ENCODE measurements at places on chromosomes 13 and 19.

- DNase-seq: peak; percentile 35
Measured at GRCh38 chr19:11446652-11447301, 11.3 kb downstream of the PRKCSH start.

- DNase-seq: no peak
Measured at GRCh38 chr19:51820011-51820410, 25.1 kb downstream of the FPR3 start.

DNA sequence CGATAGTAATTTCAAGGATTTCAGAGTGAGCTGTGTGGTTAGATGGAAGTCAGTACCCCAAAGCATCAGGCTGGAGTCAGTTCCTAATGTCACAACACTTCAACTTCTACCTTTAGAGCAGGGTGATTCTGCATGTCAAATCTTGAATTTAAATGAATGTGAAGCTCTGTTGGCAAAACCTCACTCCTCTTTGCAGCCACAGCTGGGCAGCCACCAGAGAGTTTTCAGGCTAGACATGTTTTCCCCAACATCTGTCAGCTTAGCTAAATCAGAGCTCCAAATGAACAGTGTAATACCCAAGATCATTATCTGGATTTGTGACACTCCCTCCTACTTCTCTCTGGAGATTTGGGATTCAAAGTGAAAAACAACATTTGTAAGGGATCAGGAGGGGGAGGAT, 33.7 kb upstream of the OLFM4 start:
- DNase-seq: no peak

DNA sequence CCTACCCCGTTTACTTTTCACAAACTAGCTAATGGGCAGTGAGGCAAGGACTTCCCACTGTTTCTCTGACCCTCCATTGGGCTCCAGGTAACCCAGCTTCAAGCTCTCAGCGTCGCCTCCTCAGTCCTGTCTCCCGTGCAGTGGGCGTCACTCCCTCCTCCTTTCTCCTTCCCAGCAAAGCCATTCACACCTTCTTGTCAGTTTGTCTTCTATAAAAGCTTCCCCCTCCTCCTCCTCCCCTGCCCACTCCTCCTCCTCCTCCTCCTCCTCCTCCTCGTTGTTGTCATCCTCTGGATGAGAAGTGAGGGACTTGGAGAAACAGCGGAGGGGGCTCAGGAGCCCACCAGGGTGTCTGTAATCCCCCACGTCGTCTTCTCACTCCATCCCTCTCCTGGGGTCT, 1.7 kb upstream of the GALP start:
- no peak for DNase-seq

DNA sequence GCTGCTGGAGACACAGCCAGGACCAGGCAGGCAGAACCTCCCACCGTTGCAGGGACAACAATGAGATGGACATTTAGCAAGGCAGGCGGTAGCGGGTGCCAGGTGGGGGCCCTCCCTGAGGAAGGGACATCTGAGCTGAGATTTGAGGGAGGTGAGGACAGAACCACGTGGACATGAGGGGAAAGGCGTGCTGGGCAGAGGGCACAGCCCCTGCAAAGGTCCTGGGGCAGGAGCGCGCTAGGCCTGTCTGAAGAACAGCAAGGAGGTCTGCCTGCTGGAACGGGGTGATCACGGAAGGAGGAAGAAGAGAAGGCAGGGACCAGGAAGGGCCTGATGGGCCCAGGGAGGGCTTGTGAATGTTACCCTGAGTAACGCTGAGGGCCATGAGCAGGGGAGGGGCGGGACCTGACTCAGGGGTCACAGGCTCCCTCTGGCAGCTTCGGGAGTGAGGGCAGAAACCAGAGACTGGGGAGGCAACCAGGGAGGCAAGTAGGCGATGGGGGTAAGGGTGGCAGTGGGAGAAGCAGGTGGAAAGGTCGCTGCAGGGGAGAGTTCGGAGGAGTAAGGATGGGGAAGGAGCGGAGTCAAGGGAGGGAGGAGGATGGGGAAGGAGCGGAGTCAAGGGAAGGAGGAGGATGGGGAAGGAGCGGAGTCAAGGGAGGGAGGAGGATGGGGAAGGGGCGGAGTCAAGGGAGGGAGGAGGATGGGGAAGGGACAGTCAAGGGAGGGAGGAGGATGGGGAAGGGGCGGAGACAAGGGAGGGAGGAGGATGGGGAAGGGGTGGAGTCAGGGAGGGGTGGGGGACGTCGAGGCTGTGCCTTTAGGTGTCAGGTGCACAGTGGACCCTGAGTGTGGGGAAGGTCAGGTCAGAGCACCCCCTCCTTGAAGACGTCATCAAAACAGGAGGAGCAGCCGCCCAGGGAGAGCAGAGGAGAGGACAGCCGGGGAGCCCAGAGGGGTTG, 15.7 kb upstream of the B3GNT3 start:
- DNase-seq: no peak

DNA sequence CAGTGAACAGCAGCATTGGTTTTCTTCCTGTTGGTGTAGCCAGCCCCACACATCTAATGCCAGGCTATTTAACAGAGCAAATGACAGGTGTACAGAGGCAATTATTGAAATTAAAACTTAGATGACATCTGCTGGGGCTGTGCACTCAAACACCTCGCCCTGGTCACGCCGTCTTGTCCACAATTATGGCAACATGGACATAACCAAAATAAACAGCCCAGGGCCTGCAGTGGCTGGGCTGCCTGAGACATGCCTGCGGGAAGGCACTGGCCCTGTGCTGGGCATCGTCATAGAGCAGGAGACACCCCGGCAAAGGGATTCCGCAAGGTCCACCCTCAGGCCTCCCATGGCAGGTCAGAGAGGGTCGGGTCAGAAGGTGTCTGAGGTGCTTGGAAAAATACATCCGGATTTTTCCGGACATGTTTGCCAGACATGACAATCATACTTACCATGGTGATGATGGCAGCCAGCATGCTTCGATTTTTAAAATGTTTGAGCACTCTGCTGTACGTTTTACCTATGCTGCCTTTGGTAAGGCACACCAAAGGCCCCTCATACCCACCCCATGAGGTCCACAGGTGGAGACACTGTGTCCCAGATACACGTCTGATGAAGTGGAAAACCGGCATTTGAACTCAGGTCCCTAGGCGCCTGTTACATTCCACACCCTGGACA, 47.8 kb downstream of the TSHZ3 start:
- DNase-seq: no peak

- peak; percentile 81 for DNase-seq
Measured at GRCh38 chr19:6772028-6772865, at the start of gene VAV1. VAV1 (plus strand) TSS chr19:6772708; CDS start chr19:6772808, 100 bp downstream.

DNA sequence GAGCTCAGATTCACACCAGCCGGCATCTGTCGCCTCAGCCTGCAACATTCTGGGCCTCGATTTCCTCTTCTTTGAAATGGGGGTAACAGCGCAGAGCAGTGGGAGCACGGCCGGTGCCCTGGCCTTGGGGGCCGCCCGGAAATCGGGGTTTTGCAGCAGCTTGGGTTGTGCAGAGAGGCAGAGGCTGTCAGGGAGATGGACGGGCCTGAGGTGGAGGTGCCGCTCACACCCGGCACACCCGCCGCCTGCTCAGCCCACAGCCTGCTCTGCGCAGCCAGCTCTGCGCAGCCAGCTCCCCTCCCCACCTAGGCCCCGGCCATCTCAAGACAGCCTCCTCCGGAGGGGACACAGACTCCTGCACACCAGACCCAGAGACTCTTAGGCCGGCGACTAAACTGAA, 10.6 kb downstream of the KLF2 start:
- no peak for DNase-seq

GRCh38 chr13:33090755-33091414, 74.7 kb downstream of the KL start:
- no peak for DNase-seq

DNA sequence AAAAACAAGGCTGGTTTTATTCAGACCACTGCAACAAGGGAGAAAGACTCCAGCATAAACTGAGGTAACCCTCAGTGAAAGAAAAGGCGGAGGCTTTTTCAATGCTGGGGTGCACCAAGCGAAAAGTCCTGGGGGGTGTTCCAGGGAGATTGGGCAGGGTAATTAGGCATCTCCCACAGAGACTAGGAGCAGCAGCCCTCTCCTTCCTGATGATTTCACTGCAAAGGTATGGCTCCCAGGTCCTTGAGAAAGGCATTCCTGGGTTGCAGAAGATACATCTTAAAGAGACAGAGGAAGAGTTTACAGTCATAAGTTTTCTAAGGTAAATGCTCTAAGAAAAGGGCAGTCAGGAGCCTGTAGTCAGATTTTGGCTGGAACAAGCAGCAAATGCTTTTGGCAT, 412.0 kb downstream of the FOXO1 start:
- DNase-seq: no peak

GRCh38 chr19:610801-611480, 21.3 kb downstream of the HCN2 start:
- DNase-seq: peak; percentile 65

- DNase-seq: no peak
Measured at GRCh38 chr13:69935043-69935442, 172.6 kb upstream of the ATXN8OS start.

DNA sequence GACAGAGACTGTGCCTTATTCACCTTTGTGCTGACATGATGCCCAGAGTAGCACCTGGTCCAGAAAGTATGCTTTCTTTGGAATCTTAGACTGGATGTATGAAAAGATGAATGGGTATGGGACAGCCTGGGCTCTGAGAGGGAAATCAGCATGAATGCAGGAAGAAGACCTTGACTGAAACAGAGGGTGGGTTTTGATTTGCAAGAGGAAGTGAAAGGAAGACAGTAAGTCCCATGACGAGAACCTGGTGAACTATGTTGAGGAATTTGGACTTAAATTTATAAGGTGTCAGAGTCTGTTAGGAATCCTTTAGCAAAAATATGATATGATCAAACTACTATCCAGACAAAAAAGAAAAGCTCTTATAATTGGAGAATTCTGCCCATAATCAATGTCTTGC, 301.9 kb downstream of the SPRY2 start:
- DNase-seq: no peak

- no peak for DNase-seq
Measured at GRCh38 chr13:75968103-75968838, 332.1 kb downstream of the LMO7 start.

DNA sequence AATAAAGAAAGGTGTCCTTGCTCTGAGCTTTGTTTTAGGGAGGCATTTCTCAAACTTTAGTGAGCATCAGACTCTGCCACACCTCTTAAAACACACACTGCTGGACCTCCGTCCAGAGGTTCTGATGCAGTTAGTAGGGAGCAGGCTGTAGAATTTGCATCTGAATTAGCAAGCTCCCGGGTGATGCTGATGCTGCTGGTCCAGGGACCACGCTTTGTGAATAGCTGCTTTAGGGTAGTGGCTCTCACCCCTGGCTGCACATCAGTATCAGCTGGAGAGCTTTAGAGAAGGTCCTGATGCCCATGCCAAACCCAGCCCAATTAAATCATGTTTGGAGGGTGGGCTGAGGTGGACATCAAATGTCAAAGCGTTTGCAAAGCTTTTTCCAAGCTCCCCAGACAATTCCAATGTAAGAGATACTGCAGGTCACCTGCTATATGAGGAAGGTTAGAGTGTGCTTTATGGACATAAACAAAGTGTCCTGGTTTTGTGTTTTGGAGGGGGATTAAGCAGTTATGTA, 3.6 kb downstream of the HTR2A start:
- DNase-seq: no peak

- no peak for DNase-seq
Measured at GRCh38 chr19:1037621-1038064, 2.3 kb upstream of the ABCA7 start.

DNA sequence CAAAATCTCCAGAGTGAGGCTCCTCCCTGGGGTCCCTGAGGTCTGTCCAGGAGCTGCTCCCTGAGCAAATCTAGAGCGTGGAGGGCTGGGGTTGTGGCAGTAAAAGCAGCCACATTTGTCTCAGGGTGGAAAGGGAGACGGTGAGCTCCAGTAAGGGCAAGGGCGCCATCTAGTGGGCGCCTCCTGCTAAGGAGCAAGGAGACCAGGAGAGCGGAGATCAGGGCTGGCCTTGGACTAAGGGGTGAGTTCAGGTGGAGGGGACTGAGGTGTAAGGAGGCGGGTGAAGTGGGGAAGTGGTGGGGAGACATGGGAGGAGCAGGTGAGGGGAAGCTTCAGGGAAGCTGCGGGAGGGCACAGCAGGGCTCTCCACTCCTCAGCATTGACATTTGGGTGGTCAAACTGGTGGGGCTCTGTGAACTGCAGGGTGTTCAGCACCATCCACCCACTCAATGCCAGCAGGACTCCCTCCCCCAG, 5.3 kb upstream of the CEACAM21 start:
- DNase-seq: peak; percentile 77

DNA sequence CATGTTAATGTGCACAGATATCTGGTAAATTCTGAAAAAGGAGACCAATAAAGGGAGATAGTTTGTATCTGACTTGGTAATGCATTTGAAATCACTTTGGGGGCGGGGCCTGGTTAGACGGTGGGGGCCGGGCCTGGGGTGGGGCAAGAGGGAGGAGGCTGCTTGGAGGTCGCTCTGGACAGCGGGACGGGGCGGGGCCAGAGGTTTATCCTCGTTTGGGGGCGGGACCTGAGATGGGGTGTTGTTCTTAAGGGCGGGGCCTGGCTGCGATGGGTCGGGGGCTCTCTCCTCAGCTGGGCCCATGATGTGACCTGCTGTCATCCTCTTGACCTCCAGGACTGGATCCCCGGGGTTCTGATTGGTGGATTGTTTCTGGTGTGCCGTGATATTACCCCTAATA, 4.9 kb upstream of the ZNF808 start:
- no peak for DNase-seq

GRCh38 chr13:50467156-50468110, 376.1 kb downstream of the DLEU7 start:
- DNase-seq: no peak

DNA sequence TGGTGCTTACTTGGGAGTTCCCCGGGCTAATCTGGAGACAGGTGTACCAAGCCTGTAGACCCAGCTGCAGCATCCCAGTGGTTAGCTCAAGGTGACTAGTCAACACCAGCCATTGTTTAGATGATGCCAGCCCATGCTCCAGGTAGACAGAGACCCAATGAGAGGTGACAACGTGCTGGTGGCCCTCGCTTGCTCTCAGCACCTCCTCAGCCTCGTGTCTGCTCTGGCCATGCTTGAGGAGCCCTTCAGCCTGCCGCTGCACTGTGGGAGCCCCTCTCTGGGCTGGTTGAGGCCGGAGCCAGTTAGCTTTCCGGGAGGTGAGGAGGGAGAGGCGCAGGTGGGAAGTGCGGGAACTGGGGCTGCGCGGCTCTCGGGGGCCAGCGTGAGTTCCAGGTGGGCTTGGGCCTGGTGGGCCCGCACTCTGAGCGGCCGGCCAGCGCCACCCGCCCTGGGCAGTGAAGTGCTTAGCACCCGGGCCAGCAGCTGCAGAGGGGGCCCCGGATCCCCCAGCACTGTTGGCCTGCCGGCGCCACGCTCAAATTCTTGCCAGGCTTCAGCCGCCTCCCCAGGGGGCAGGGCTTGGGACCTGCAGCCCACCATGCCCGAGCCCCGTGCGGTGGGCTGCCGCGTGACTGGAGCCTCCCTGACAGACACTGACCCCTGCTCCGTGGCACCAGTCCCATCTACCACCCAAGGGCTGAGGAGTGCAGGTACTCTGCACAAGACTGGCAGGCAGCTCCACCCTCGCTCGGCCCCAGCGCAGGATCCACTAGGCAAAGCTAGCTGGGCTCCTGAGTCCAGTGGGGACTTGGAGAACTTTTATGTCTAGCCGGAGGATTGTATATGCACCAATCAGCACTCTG, 85.9 kb upstream of the VSTM2B start:
- no peak for DNase-seq

GRCh38 chr13:21753117-21753729, 82.3 kb downstream of the FGF9 start:
- DNase-seq: no peak
